ENCODE measurements at places on chromosomes 1 and 21.

DNA sequence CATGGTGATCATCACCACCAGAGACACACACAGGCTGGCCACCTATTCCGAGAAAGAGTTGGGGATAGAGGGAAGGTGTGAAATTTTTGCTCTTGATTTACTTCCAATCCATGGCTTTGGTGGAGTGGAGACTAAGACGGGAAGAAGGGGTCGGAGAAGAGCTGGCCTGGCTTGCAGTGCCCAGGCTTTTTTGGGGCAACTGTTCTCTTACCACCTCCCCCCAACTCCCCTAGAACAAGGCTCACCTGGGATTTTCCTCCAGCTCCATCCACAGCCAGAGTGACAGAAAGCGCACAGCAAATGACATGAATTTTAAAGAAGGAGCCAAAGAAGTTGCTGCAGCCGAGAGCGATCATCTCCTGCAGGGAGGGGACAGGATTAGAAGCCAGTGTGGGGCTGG lies 16.0 kb downstream of the SLC26A9 start:
- no peak for DNase-seq

DNA sequence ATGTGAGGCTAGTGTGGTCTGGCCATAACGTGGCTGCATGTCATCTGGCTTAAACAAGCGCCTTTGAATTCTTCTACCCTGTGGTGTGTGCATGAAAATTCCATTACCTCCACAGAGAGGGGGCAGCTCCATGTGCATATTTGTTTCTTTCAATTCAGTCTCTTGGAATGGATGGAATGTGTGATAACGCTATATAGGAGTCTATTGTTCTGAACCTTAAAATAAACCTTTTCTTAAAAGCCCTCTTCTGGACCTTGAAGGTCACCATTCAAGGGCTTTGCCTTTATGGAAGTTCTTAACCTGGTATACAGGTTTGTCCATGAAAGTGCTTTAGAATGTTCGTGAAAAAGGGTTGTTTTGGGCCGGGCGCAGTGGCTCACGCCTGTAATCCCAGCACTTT lies 118.2 kb upstream of the ADGRL2 start:
- no peak for DNase-seq

DNA sequence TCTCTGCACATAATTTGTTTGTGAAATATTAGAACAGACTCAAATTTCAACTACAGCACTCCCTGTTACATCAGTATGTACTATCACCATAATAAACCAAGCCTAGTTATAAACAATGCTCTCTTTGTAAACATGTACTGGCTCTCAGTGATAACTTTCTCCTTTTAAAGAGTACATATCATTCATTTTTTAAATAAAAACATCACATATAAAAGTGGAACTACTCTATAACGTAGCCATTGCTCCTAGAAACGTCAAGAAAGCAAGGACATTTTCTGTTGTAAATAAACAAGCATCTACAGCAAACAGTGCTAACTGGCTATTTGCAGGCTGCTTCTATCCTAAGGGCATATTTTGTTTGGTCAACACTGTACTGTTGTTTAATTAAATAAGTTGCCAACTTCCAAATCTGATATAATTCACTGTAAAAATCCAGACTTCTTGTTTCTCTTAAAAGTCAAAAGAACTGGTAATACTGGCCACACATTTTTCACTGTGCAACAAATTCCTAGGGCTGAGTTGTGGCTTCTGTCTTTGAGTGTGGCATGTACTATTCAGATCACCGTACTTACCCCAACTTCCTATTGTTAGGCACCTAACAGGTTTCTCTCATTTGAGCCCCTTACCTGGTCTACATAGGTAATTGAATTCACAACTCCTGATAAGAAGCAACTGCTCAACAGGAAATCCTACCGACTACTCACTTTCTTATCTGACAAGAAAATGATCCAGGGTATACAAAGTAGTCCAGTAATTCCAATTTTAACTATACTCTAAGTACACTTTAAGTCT lies 111.9 kb downstream of the DENND1B start:
- no peak for DNase-seq

- no peak for DNase-seq
These were observed 4.5 kb downstream of the KRTCAP2 start for GRCh38 chr1:155168456-155169210.

DNA sequence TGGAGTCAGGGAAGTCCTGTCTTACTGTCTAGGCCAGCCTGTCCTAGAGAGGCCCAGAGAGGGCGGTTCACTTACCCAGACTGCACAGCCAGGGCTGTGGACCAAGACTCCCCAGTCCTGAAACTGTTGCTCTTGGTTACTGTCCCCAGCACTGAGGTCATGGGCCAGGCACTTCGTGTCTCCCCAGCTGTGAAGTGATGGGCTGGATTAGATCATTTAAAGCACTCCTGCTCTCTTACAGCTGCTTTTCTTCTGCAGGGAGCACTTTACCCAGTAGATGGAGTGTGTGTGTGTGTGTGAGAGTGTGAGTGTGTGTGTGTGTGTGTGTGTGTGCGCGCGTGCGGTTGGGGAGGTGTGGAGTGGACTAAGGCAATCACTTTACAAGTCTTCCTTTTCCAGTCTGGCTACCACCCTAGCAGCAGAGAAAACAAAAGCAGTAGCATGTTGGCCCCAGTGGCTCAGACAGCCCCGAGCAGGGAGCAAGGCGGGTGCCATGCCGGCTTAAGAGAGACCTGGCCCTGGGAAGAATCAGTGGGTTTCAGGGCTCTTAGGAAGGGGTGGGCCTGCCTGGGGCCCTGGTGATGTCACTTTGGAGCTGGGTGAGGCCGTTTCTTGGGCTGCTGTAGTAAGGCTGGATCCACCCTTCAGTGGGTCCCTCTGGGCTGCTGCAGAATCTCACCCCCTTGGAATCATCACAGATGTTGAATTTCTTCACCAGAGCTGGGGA lies 2.4 kb downstream of the SPSB1 start:
- DNase-seq, result no peak

- DNase-seq, result no peak
These were observed 60.1 kb upstream of the CYP2J2 start for GRCh38 chr1:59986516-59987310.

DNA sequence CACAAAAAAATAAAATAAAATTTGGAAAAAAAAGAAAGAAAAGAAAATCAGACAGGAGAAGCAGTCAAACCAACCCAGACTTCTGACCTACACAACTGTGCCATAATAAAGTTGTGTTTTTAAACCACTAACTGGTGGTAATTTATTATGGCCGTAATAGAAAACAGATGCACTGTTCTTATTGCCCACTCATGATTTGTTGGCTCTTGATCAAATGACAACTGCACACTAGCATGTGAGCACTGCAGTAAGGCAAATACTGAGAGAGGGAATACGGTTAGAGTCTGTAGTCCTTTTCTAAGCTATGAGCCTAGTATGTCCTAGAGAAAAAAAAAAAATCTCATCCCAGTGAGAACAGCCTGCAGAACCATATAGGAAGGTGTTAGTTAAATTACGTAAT lies 61.2 kb upstream of the TNR start:
- no peak for DNase-seq

GRCh38 chr1:201748335-201748734 lies 80.6 kb upstream of the IPO9 start:
- peak; percentile 95 for DNase-seq

DNA sequence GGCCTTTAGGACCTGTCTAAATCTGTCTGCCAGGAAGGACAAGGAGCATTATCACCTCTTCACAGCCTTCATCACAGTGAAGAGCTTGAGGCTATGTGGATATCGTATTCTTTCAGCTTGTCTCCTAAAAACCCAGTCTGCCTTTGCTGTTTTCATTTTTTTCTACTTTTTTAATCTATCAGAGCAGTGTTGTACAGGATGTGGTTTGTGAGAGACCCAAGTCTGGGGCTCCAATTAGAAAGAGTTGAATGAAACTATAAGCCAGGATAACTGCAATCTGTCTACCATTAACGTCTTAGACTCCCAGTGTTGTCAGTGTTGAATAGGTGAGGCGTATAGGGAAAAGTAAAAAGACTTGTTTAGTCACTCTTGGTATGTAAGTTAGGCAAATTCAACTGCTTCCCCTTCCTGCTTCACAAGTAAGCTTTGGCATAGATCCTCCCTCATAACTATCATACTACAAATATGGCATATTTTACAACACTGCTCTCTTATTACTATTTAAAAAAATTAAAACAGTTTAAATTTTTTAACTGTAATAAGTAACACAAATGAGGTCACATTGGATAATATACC lies 1225.8 kb upstream of the PRMT6 start:
- no peak for DNase-seq

DNA sequence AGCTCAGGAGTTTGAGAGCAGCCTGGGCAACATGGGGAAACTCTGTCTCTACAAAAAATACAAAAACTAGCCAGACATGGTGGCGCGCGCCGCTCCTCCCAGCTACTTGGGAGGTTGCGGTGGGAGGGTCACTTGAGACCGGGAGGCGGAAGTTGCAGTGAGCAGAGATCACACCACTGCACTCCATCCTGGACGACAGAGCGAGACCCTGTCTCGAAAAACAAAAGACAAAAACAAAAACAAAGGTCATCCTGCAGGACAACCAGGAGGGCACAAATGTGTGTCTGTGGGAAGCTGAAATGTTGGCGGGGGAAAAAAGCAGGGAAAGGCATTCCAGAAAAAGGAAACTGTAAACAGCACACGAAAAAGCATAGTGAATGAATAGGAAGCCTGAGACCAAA lies 104.1 kb upstream of the HNRNPU start:
- DNase-seq, result no peak

DNA sequence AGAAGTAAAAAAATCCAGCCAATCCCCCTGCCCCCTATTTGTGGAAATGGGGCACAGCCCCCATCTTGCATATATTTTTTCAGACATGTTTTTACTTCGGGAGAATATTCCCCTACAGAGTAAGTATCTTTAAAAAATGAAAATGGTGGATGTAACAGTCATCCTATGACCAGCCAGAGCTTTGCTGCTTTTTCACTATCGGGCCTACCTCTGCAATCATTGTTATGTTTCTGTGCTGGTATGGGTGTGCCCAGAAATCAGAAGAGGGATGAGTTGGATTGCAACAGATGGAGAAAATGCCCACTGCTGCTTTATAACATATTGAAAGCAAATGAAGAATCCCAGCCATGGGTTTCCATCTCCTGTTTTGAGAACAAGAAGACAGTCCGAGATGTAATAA lies 2.9 kb downstream of the CD247 start:
- DNase-seq, result no peak

DNA sequence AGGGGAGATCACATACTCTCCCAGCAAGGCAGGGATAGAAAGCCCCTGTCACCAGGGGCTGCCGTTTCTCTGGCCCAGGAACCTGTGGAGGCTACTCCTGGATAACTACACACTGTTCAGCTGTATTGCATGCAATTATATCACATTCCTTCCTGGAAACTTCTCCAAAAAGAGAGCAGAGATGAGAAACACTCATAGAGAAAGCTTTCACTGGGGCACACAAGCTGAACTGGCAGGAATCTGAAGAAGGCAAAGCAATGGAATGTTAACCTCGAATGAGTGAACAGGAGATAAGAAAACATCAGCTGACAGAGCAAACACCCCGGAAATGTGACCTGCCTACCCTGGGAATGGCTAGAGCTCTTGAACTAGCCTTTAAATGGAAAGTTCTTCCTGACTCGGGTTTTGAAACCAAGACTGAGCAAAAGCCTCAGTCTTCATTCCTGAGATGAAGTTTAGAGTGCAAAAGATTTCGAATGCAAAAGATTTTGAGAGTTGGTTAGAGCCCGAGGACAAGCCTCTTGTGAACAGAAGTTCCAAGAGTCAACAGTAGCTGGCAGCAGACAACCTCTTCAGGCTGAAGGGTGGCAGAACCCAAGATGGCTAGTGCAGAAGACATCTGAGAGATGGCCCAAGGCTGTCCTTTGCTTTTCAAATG lies 32.3 kb downstream of the CCN1 start:
- peak; percentile 71 for DNase-seq

GRCh38 chr1:248590055-248590454 lies 7.4 kb downstream of the OR2T10 start:
- no peak for DNase-seq

GRCh38 chr21:14901482-14901958 lies 163.3 kb downstream of the NRIP1 start:
- peak; percentile 39 for DNase-seq

- DNase-seq, result no peak
These were observed 81.9 kb upstream of the LBR start for GRCh38 chr1:225509770-225510169.

DNA sequence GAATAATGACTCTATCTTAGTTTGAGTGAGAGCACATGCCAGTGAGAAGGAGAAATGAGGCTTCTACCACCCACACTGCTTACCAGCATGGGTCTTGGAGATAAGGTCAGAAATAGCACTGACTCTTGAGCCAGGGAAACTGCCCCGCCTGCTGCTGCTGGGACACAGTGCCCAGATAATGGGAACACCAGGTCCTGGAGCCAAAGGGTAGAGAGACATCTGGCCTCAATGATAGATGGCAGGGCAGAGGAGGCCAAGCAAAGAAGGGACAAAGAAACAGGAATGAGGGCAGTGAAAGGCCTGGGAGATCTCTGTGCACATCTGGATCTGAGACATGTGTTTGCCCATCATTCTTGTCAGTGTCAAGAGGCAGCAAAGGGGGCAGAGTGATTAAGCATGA lies 97.4 kb downstream of the MIS18A start:
- DNase-seq, result no peak
